ENCODE measurements at places on chromosomes 4 and X.

DNA sequence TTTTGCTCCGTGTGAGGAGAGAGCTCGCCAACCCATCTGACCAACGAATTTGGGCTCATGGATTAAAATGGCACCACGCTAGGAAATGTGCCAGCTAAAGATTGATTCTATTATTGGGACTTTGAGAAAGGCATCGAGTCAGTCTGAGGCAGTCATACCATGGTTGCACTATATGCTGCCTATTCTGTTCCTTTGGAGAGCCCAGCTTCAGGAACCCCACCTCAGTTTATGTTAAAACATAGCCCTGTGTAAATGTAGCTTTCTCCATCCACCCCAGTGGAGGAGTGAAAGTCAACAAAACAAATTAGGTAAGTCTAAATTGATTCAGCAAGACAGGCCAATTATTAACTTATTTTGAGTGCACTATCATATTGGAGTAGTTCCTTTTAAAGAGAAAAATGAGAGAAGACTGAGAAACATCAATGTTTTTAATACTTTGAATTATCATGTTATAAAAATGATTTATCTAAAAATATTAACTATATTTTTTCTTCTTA is 24.5 kb upstream of the ADH7 start:
- no peak for DNase-seq

DNA sequence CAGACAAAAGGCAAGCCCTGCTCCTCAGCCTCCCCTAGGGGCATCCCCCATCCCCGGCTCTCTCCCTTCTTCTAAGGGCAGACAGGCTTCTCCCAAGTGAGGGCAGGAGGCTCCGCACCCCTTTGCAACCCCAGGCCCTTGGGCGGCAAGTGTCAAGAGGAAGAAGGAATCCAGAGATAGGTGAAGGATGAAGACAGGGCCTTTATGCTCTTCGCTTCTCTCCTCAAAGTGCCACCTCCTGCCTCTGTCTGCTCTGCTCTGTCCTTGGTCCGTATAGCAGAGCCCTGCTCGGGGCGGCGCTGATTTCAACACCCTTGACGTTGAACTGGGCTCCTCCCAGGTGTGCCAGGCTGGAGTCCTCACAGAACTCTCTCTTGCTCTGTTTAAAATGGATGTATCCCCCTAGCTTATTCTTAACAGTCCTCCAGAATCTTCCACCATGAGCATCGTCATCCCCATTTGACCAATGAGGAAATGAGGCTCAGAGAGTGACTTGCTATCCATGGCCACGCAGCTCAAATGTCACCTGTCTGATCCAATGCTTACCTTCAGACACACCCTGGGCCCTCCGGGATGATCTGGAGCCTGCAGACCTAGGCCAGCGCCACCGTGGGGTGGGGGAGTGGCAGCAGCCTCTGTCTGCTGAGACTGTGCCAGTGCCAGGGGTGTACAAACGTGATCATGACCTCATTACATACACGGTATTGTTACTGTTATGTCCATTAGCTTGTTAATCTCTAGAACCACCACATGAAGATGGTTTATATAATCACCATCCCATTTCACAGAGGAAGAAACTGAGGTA is 99.8 kb downstream of the PHKA2 start:
- no peak for DNase-seq

GRCh38 chrX:110284159-110284558 is 33.7 kb downstream of the AMMECR1 start:
- no peak for DNase-seq

GRCh38 chr4:174714393-174715211 is 114.4 kb downstream of the GLRA3 start:
- peak; percentile 56 for DNase-seq

- no peak for DNase-seq
These were observed 330.8 kb upstream of the DKK2 start for GRCh38 chr4:107366900-107367299.
